SIG-M5 (cell line): ENCODE measurements at places on chromosomes 6 and 20.

- DNase-seq: no peak
Measured at GRCh38 chr20:22616551-22616950, 32.2 kb upstream of the FOXA2 start.

DNA sequence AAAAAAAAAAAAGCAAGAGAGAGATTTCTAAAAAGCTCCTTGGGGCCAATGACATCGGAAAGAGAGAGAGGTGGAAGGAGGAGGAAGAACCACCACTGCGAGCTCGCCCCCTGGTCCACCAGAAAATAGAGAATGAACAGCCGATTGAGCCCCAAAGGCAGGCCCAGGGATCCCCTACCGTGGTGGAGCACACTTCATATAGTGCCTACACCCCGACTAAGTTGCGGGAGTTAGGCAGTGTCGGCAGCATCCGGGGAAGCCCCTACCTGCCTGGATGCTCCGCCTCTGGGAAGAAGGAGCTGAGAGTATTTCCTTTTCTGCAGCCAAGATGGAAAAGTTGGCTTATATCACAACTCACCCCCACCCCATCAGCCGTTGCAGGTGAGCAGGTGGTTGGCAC is 38.6 kb upstream of the HSF2 start:
- no peak for DNase-seq

DNA sequence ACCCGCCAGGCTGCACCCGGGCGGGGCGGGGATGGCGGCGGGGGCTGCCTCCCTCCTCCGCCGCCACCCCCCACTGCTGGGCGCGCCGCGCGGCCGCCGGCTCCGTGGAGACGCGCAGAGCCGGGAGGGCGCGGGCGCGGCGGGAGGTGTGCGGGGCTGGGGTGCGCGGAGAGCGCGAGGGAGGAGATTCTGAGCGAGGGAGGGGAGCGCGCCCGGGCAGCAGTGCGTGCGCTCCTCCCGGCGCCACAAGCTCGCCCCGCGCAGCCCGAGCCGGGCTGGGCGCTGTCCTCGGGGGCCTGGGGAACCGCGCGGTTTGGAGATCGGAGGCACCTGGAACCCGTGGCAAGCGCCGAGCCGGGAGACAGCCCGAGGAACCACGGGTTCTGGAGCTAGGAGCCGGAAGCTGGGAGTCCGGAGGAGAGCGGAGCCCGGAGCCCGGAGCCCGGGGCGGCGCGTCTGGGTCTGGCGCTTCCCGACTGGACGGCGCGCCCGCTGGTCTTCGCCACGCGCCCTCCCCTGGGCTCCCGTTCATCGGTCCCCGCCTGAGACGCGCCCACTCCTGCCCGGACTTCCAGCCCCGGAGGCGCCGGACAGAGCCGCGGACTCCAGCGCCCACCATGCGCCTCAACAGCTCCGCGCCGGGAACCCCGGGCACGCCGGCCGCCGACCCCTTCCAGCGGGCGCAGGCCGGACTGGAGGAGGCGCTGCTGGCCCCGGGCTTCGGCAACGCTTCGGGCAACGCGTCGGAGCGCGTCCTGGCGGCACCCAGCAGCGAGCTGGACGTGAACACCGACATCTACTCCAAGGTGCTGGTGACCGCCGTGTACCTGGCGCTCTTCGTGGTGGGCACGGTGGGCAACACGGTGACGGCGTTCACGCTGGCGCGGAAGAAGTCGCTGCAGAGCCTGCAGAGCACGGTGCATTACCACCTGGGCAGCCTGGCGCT is at the start of gene NTSR1:
Gene NTSR1, plus strand, starts transcription at position 246 of the 946 bp plus-strand sequence. Its CDS starts 372 bp downstream, at position 618.
- no peak for DNase-seq

- no peak for DNase-seq
Measured at GRCh38 chr6:27295301-27296079, 16.6 kb downstream of the POM121L2 start.

- no peak for DNase-seq
Measured at GRCh38 chr6:108492131-108492766, 68.5 kb upstream of the FOXO3 start.

DNA sequence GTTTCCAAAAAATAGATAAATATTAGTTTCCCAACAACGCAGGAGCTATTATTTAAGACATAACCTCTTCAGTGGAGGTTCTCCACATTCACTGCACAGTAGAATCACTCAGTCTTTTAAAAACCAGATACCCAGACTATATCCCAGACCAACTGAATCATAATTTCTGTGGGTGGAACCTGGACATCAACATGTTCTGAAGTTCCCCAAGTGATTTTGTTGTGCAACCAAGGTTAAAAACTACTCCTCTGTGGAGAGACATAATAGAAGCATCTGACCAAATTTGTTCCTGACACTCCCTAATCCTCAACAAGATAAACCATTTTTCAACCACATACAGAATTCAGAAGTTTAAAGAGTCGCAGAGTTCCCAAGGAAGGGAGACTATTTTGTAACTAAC is 42.3 kb downstream of the STK38 start:
- no peak for DNase-seq

- DNase-seq: no peak
Measured at GRCh38 chr20:56381501-56381900, 10.5 kb downstream of the AURKA start.
